ENCODE measurements at places on chromosomes 7 and 10.
A peak's percentile ranks its signal among the peaks of the same experiment; 100 is the strongest.

DNA sequence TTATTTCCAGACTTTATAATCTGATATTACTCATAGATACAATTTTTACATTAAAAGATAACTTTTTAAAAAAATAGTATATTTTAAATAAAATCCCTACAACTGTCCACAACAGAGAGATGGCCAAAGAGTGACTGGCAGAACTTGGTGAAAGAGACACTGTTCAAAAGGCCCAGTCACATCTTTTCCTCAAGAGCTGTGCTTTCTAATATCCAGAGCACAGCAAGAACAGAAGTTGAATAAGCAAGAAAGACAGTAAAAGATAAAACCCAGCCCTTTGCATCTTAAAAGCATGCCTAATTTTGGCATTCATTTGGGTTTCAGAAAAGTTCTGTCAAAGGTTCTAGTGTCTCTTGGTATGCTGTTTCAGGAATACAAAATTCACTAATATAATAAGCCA, 6.9 kb downstream of the WASL start:
- DNase-seq = no peak

GRCh38 chr7:93202594-93203250, 23.5 kb downstream of the HEPACAM2 start:
- peak; percentile 55 for DNase-seq

DNA sequence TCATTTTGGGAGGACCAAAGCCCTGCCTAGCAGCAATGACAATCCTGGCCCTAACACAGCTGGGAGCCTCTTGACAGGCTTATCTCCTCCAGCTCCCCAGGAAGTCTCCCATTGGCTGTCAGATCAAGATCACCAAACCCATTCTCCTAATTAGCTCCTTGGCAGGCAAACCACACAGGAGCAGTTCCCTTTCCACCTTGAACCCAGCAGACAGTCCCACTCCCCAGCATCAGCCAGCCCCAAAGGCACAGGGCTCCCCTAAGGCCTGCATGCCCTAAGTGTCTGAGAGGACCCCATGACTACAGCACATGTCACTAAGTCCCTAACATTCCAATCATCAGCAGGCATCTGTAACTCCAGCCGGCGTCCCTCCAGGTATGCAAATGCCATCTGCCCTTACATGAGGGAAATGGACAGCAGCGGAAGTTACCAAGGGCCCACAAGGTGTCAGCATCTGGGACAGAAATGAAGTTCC, 348.5 kb downstream of the KCNMA1 start:
- DNase-seq = no peak

- DNase-seq = no peak
These were observed 257.1 kb downstream of the GLI3 start for GRCh38 chr7:41979834-41980307.

GRCh38 chr7:83681200-83681778, 32.4 kb upstream of the SEMA3E start:
- no peak for DNase-seq

DNA sequence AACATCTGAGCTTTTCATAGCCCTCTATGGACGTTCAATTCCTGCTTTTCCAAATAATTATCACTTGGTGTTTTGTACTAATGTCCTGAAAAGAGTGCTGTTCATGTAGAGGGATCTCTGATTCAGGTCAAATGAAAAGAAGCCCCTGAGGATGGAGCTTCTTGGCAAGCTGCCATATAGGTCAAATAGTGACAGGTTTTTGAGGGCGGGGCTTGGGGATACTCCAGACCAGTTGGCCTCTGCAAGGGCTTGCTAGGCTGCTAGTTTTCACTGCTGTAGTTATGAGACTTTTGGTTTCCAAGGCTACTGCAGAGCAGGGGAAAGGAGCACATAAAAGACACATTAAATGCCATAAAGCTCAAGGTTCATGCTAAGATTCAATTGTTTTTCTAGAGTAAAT, 257.2 kb upstream of the CACNA2D1 start:
- peak; percentile 37 for DNase-seq

DNA sequence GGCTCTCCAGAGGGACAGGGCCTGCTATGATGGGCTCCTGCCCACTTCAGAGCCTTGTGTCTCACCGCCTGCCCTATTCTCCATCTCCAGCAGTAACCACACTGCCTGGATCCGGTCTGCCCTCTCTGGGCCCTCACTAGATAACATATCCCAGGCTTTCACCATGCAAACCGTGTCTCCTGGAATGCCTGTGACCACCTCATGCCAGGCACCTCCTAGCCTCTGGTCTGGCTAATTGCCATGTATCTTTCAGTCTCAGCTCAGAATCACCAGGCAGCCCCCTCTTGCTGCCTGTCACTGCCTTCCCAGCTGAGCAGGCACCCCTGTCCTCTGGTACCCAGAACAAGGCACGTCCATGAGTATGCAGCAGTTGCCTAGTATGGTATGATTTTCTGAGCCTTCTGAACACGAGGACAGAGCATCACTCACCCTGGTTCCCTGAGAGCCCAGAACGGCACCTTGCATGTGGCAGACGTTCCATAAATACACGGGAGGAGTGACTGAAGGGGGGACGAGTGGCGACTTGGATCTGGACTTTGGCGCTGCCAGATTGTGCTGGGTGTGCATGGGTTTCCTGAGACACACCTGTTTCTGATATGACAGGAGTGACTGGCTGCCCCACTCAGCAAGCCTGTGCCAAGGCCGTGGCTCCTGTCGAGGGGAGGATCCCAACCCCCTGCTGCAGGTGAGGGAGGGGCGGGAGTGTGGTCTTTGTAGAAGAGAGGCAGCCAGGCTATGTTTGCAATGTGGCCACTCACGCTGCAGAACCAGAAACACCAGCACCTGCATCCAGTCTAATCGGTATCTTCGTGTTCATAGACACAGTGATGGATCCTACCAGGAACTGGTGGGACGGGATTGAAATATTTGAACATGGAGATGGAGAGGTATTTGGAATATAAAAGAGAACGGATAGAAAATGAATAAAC, 95.2 kb downstream of the VOPP1 start:
- DNase-seq = no peak

- DNase-seq = no peak
These were observed 139.0 kb upstream of the MTPN start for GRCh38 chr7:136116186-136116585.

Data from NCI-H748 treated with DMSO at 0.1 percent for 48 hours (cell line).